ENCODE measurements at places on chromosomes 16 and 17.

DNA sequence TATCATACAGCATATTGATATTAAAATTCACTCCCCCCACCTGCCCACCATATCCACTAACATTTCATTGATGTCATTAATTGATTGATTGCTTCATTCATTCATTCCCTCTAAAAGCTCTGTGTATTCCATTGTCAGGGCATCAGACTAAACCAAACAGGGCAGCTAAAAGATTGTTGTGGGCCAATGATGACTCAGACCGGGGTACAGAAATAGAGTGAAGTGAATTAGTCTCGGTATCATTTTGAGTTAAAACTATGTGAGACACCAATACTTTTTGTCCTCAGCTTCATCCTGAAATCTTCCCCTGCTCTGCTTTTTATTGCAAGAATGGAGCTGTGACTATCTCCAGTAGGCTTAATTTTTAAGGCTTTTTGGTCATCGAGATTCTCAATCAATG is 868.3 kb downstream of the CDH11 start:
- no peak for DNase-seq

GRCh38 chr16:3494386-3494973 is 809 bp downstream of the C16orf90 start:
- no peak for DNase-seq

GRCh38 chr16:57627184-57627871 is 1.1 kb upstream of the ADGRG1 start:
- DNase-seq, result peak; percentile 50

- no peak for DNase-seq
Observed at GRCh38 chr16:17396762-17397498, 73.8 kb downstream of the XYLT1 start.
